Stimulated activated CD8-positive, alpha-beta memory T cell treated with anti-CD3 and anti-CD28 coated beads, Interleukin-2, amount 100 ng/mL, for 1 hour (primary cell): ENCODE measurements at places on chromosomes 5 and 9.

DNA sequence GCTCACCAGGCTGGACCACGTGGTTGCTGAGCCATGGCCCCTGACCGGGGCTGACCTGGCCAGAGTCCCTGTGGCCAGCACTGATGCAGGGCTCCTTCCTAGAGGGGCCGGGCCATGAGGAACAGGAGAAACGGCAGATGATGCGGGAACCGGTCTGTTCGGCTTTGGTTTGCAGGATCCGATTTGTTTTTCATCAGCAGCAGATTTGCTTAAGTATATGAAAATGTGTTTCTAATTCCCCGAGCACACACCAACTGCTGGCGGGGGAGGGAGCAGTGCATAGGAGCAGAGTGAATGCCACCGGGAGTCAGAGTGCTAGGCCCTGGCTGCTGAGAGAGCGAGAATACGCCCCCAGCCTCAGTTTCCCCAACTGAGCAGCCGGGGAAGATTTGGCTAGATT is 13.6 kb downstream of the NTNG2 start:
- no peak for DNase-seq

GRCh38 chr5:17105744-17106418 is 111.5 kb upstream of the BASP1 start:
- DNase-seq, result no peak

GRCh38 chr5:172931001-172931536 is 28.2 kb upstream of the RPL26L1 start:
- DNase-seq, result no peak

- DNase-seq, result no peak
Observed at GRCh38 chr9:29822458-29822857, 2249.2 kb upstream of the C9orf72 start.

GRCh38 chr9:121700832-121701419 is 49.5 kb downstream of the DAB2IP start:
- no peak for DNase-seq

- no peak for DNase-seq
Observed at GRCh38 chr5:74028406-74028805, 402.4 kb downstream of the ARHGEF28 start.

DNA sequence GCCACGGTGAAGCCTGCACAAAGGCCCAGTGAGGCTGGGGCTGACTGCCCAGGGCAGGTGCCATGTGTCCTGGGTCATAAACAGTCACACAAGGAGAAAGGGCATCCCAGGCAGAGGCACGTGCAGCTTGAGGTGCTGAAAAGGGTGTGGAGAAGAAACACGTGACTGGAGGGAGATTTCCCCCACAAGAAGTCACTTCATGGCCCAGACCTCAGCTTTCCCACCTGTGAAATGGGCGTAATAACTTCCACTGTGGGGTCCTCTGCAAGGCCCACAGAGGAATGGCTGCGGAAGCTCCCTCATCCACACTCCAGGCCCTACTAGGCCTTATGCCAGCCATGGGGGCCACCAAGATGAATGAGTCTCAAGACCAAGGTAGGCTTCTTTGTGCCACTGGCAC is 20.1 kb upstream of the CPLX2 start:
- no peak for DNase-seq

DNA sequence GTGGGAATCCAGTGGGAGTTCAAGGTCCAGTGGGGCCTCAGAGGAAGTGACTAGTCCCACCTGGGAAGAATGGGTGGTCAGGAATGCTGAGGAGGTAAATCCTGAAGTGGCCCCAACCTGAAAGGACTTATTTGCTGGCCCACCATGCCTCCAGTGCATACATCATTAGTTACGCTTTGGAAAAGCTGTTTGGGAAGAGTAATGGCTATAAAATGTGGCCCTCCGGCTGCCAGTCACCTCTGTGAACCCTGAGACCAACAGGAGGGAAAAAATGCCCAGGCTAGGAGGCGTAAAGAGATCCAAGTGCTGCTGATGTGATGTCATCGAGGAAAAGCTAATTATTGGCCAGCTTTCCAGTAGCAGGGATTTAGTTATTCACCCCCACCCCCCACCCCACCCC is 2.7 kb upstream of the SLC26A2 start:
- DNase-seq, result no peak

- DNase-seq, result no peak
Observed at GRCh38 chr5:151758141-151758429, 346 bp downstream of the ATOX1 start.

DNA sequence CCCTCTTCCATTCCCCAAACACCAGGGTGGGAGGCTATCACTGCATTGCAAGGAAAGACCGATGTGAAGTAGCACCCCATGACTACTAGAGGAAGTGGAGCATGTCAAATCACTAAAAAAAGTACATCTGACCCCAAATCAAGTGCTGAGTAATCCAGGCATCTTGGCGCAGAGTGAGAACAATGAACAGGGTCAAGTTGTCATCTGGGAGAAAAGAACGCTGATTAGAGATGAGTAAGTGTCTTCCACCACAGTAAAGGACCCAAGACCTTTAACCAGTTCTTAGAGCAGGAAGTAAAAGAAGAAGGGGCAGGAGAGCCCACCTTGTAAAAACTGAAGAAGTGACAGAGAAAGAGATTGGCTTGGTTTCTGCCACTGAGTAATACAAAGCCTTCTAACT is 75.0 kb upstream of the RAD23B start:
- DNase-seq, result no peak

DNA sequence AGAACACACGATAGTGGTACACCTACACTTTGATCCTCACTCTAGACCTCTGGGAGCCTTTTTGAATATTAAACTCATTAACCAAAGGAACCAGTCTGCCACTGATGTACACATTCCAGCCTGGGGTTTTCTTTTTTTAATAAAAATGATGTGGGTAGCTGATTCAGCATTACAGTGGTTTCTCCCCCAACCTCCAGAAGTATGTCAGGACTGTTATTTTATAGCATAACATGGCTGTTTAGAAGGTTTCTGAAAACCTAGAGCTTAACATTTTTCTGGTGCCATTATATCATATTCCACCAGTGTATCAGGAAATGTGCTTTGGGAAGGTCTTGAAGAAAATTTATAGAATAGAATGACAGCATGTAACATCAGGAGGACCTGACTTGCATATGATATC is 540.9 kb upstream of the WWC1 start:
- no peak for DNase-seq

DNA sequence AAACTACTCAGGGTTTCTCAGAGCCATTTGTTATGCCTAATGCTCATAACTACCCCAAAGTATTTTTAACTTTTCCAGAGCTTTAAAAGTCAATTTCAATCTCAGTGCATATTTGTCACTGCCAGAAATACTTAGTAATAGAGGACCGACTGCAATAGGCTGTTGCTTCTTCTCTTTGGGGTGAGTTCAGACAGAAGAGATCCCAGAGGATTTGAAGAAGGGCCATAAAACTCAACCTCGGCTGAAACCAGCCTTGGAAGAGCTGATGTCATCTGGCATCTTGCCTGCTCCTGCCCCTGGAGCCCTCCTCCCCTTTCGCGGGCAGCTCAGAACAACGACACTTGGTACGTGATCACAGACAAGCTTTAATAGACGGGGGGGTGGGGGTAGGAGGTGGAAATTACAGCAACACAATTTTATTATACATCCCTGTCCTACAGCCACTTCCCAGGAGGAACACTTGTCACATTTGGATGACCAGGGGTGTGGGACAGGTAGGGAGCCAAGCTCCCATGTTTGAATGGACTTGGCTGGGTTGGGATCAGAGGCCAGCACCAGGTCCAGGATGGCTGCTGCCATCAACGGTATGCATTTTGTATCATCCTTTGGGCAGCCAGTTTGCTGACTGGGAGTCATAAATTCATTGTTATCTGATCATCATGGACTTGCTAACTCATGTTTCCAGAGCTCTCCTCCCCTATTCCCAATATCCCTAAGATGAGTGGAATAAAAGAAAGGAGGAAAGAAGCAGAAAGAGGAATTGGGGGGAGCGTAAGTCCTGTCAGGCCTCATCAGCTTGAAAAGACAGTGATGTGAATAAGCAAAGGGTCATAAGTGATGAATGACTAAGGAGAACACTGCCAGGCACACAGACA is 186.6 kb upstream of the PANK3 start:
- no peak for DNase-seq
